Activated CD8-positive, alpha-beta T cell treated with anti-CD3 and anti-CD28 coated beads for 36 hours (primary cell): ENCODE measurements at places on chromosomes 2 and 18.

GRCh38 chr2:219323434-219323833 lies 9.1 kb downstream of the RESP18 start:
- DNase-seq = no peak

DNA sequence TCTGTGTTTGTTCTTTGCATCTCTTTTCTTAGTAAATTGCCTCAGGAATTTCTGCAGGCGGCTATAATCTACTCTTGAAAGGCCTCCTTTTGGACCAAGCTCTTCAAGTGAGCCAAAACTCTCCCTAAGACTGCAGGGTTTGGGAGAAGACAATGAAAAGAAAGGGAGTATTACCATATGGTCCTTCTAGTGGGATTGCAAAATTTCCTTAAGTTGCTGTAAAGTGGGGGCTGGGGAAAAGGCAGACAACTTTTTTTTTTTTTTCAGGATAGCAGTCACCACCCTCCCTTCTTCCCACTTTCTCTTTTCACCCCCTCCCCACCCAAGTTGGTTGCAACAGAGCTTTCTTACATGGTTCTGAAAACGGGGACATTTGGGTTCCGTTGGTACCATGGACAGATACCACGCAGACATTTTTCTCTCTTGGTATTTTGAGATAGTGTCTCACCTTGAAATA lies 183.7 kb downstream of the FHOD3 start:
- no peak for DNase-seq

GRCh38 chr2:75065402-75066008 lies 107.1 kb downstream of the POLE4 start:
- no peak for DNase-seq

DNA sequence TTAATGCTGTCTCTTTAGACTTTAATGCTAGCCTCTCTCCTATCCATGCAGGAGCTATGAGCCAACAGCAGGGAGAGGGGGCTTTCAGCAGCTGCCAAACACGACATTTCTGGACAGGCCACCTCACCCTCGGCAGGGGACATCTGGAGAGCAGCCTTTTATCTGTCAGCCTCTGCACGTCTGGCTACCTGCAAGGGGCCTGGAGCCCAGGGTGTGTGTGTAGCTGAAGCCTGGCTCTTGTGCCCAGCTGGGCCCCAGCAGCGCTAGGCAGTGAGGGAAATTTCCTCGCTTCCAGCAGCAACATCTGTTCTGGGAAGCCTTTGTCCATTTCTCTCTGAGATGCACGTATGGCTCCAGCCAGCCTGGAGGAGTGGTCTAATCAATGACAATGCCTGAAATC lies 728.7 kb upstream of the ID2 start:
- no peak for DNase-seq

- DNase-seq = no peak
Observed at GRCh38 chr2:3493615-3494007, 25.7 kb downstream of the ADI1 start.
